NK-92 treated with Interleukin-12 subunit alpha and Interleukin-12 subunit beta, amount 100 ng/mL, for 24 hours (cell line): ENCODE measurements at places on chromosomes 2 and 18.

DNA sequence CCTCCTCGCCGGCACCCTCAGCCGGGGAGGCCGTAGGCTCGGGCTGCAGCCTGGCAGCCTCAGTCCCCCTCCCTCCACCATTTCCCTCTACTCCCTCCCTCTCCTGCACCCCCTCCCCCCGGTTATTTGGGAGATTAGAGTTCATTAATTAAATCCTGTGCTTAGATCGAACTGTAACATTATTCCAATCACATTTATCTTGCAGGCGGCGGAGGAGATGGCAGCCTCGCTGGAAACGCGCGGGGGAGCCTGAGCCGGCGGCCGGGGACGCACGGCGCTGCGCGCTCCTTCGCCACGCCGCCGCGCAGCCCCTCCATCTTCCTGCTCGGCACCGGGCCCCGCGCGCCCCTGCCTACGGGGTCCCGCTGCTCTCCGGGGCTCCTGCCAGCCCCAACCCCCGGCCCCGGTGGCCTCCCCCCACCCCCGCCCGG lies at the start of gene ST8SIA3:
ST8SIA3 (plus strand) TSS at position 287 of the 431 bp plus-strand sequence. CDS start 290 bp downstream, outside the sequence.
- DNase-seq, result no peak

- no peak for DNase-seq
These were observed 26.8 kb downstream of the ACMSD start for GRCh38 chr2:134865067-134865787.

GRCh38 chr2:40466935-40467572 lies 15.2 kb upstream of the SLC8A1 start:
- no peak for DNase-seq

DNA sequence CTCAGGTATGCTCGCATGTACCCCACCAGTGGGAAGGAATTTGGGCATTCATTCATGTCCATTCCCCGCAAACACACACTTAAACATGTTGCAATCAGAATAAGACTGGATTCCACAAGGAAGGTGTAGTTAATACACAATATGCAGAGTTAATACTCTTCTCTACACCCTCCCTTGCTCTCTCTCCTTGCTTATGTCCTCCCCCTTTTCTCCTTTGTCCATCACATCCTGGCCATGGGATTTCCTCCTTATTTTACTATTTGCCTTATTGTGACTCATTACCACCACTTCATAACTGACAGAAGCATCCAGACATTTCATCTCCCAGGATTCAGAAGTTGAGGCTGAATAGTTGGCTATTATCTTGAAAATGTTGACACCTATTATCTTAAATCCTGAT lies 473.8 kb upstream of the SPHKAP start:
- no peak for DNase-seq

DNA sequence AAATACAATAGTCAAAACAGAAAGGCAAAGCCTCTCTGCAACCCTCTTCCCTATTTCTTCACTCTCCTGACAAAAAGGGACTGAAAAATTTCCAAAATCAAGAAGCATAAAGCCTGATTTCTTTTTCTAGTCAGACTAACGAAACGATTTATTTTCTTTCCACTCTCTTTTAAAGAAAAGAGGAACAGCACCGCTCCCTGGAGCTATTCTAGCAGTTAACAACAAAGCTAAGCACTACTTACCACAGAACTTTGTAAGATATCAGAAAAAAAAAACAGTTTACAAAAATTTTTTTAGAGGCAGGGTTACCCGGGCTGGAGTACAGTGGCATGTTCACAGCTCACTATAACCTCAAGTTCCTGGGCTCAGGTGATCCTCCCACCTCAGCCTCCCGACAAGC lies 14.4 kb upstream of the FHL2 start:
- DNase-seq, result no peak

DNA sequence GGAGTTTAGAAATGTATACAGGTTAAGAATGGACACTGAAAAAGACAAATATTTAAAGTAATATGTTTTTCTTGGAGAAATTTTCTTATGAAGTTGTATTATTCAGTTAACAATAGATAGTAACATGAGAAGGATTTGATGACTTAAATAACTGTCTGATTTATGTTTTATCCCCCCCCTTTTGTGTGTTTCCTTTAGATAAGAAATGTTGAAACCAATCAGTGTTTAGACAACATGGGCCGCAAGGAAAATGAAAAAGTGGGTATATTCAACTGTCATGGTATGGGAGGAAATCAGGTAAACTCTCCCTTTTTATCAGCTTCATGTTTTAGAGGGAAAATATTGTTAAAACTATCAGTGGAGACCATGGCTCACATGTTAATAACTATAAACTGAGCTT lies 289.7 kb upstream of the KCNJ3 start:
- no peak for DNase-seq

- DNase-seq, result no peak
These were observed 27.0 kb downstream of the TMEM200C start for GRCh38 chr18:5868218-5868854.

- no peak for DNase-seq
These were observed 276.7 kb downstream of the ZNF385B start for GRCh38 chr2:179584760-179585159.

GRCh38 chr18:9322744-9323143 lies 11.8 kb upstream of the TWSG1 start:
- DNase-seq, result no peak
